ENCODE measurements at places on chromosomes 6 and 20.

DNA sequence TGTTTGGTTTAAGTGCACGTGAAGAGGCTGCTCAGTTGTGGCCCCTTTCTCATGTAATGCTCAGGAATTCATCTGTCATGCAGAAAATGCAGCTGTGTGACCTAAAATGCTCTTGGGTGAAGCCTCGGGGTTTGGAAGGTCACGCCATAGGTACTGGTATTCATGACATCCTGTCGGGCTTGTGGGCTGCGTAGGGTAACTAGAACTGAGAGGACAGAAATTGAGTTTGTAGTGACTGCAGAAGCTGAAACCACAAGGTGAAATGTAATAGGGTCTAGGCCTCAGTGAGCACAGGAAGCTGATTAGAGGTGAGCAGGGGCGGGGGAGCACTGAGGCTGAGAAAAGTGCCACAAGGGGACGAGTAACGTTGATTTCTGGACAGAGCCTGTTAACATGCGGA, 128.8 kb downstream of the SOBP start:
- H3K36me3 ChIP-seq, result no peaks in the 10 kb centered on the region
- peaks cover 44% of the 10 kb centered on the region for H3K4me1 ChIP-seq
- no peak for DNase-seq
- H3K27ac ChIP-seq, result no peak overlapping the region

GRCh38 chr6:119856136-119856535, 506.6 kb upstream of the MAN1A1 start:
- no peaks in the 10 kb centered on the region for H3K27me3 ChIP-seq
- no peaks in the 10 kb centered on the region for H3K4me1 ChIP-seq
- H3K27ac ChIP-seq, result no peak overlapping the region
- no peak for DNase-seq
- no peak overlapping the region for H3K4me3 ChIP-seq
- H3K36me3 ChIP-seq, result no peaks in the 10 kb centered on the region

DNA sequence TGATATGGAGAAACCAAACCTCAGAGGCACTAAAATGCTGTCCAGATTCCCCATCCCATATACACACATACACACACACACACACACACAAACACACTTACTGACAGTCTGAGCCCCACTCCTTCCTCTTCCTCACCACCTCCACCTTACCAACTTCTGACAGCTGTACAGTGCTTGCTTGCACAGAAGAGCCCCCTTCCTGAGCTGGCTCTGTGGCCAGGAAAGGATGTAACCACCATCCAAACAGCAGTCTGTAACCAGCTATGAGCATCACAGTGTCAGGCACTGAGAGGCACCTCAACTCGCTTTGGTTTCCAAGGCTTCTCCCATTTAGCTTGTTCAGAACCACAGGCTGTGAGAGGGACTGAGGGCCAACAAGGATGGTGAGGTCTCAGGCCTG, 5.9 kb upstream of the C6orf136 start:
- H3K27ac ChIP-seq, result no peak overlapping the region
- no peak for DNase-seq
- no peaks in the 10 kb centered on the region for H3K4me1 ChIP-seq
- no peaks in the 10 kb centered on the region for H3K27me3 ChIP-seq
- no peak overlapping the region for H3K4me3 ChIP-seq

GRCh38 chr6:37559501-37559900, 59.8 kb upstream of the CCDC167 start:
- H3K4me3 ChIP-seq, result no peak overlapping the region
- no peaks in the 10 kb centered on the region for H3K4me1 ChIP-seq
- H3K36me3 ChIP-seq, result no peaks in the 10 kb centered on the region
- H3K27me3 ChIP-seq, result peaks cover 9% of the 10 kb centered on the region

DNA sequence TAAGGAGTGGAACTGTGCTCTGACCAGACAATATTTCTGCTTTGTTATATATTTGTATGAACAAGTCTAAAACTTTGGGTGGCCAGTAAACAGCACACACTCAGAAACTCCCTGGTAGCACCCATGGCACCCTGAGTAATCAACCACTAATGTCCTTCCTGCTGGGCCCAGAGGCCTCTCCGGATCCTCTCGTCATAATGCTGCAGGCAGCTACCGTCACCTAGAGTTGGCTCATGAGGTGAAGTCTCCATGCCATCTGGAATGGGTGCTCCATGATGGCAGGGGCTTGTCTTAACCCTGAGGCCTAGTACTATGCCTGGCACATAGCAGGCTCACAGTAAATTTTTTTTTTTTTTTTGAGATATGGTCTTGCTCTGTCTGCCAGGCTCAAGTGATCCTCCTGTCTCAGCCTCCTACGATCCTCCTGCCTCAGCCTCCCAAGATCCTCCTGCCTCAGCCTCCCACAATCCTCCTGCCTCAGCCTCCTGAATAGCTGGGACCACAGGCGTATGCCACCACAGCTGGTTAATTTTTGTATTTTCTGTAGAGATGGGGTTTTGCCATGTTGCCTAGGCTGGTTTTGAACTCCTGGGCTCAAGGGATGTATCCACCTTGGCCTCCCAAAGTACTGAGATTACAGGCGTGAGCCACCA, 3.0 kb upstream of the SDCBP2 start:
- peaks cover 50% of the 10 kb centered on the region for H3K4me1 ChIP-seq
- H3K4me3 ChIP-seq, result no peak overlapping the region
- no peaks in the 10 kb centered on the region for H3K36me3 ChIP-seq
- H3K27ac ChIP-seq, result peak overlapping the region; percentile 99
- no peaks in the 10 kb centered on the region for H3K27me3 ChIP-seq
- DNase-seq, result no peak

- no peaks in the 10 kb centered on the region for H3K27me3 ChIP-seq
- peaks cover 7% of the 10 kb centered on the region for H3K36me3 ChIP-seq
- H3K4me1 ChIP-seq, result peaks cover 11% of the 10 kb centered on the region
- no peak overlapping the region for H3K4me3 ChIP-seq
These were observed 1.2 kb upstream of the MCM9 start for GRCh38 chr6:118935978-118936703.

- peaks cover 5% of the 10 kb centered on the region for H3K4me1 ChIP-seq
- H3K27me3 ChIP-seq, result no peaks in the 10 kb centered on the region
- DNase-seq, result no peak
- H3K36me3 ChIP-seq, result peaks cover 12% of the 10 kb centered on the region
- no peak overlapping the region for H3K4me3 ChIP-seq
These were observed 42.8 kb downstream of the STXBP5 start for GRCh38 chr6:147246853-147247635.

DNA sequence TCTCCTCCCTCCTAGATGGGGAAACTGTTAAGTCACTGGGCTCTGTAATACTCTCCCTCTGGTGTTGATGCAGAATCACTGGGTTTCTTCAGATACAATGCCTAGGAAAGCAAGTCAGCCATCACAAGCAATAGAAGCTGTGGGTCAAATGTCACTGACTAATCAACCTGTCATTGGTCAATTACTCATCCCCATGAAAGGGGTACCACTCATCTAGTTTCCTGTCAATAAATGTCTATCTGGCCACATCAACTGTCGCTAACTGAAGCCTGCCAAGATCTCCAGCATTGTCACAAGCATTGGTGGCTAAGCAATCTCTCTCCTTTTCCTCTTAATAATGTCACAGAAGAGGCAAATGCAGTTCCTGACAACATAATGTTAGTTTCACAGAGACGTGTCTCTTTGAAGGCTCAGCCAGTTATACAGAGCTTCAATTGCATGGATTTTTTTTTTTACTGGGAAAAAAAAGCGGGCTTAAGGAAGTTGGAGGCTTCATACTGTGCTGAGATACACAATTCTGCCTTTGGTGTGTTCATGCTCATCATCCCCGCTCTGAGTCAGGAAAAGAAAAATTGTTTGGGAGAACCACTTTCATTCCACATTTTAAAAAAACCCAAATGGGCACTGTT, 355.9 kb downstream of the BTBD9 start:
- no peak for DNase-seq
- H3K27ac ChIP-seq, result no peak overlapping the region
- no peaks in the 10 kb centered on the region for H3K4me1 ChIP-seq
- no peaks in the 10 kb centered on the region for H3K36me3 ChIP-seq

DNA sequence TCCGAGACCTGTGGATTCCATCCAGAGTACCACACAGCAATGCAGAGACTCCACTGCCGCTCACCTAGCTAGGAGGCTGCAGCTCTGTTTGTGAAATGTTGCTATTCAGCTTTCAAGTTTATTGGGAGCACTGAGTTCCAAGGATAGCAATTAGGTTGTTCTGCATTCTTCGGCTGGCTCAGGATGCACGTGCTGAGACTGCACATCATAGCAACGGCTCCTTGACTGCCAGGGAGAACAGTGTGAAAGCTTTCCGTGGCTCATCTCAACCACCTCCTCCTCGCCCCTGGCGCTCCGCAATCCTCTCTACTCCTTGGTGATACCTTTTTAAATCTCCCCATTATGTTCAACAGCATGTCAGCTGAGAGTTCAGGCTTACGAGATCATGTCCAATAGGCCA, 116.6 kb downstream of the TSHZ2 start:
- no peak overlapping the region for H3K4me3 ChIP-seq
- no peaks in the 10 kb centered on the region for H3K27me3 ChIP-seq
- no peaks in the 10 kb centered on the region for H3K36me3 ChIP-seq
- no peaks in the 10 kb centered on the region for H3K4me1 ChIP-seq

DNA sequence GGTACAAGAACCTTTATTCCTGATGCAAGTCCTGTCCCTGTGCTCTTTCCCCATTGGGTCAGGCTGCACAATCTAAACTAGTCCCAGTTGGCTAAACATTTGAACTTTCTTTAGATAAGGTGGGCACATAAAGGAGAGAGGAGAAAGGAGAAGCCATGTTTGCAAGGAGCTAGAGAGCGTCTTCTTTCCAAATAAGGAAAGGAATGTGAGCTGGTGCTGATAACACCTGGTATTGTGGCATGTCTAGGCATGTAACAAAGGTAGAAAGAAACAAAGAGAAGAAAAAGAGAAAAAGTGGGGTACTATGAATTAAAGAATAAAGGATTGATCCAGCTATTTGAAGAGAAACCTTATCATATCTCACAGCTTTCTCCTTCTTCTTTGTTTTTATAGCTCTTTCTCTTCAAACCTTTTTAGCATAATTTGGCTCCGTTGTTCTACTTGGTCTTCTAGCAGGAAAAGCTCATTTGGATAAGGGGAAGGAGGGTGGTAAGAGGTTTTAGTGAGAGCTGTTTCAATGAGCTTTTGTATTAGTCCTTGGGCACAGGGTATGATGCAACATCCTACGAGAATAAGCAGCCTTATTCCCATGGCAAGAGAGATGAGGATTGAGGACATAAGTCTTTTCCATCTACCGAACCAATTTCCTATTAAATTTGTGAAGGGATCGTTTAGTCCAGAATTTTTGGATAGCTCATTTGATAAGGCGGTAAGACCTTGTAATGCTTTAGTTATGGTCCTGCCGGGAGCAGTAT, 415.5 kb upstream of the MAN1A1 start:
- H3K4me1 ChIP-seq, result no peaks in the 10 kb centered on the region
- H3K27ac ChIP-seq, result no peak overlapping the region
- no peak overlapping the region for H3K4me3 ChIP-seq

GRCh38 chr20:11585752-11586352, 331.8 kb upstream of the BTBD3 start:
- DNase-seq, result no peak
- no peak overlapping the region for H3K4me3 ChIP-seq
- no peaks in the 10 kb centered on the region for H3K27me3 ChIP-seq
- no peaks in the 10 kb centered on the region for H3K4me1 ChIP-seq
- H3K36me3 ChIP-seq, result no peaks in the 10 kb centered on the region

DNA sequence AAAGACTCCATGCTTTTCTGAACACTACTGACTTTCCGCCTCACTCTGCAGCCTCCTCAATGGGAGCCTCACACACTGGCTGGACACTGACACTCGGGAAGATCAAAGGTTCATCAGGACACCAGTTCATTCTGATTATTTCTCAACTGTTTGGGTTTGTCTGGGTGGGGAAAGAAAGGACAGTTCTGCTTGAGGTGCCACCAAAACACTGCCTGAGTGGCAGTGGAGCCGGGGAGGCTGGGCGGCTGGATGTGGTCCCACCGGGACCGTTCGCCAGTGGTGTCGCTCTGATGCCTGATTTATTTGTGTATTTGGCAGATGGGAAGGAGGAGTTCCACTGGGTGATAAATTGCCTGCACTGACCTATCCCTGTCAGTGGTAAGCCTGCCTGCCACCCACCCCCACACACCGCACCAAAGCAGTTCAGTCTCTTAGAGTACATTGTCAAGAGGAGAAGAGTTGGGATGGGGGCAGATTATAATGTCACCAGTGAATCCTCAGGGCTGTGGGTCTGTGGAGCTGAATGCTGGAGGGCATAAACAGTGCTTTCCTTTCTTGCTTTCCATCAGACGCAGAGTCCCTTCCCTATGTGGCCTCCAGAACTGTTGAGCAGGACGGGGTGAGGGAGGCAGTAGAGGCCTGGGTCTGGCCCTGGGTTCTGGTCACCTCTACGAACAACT, 49.8 kb downstream of the EDN1 start:
- no peak overlapping the region for H3K4me3 ChIP-seq
- H3K27ac ChIP-seq, result no peak overlapping the region
- no peaks in the 10 kb centered on the region for H3K4me1 ChIP-seq
- no peak for DNase-seq
- H3K27me3 ChIP-seq, result no peaks in the 10 kb centered on the region

DNA sequence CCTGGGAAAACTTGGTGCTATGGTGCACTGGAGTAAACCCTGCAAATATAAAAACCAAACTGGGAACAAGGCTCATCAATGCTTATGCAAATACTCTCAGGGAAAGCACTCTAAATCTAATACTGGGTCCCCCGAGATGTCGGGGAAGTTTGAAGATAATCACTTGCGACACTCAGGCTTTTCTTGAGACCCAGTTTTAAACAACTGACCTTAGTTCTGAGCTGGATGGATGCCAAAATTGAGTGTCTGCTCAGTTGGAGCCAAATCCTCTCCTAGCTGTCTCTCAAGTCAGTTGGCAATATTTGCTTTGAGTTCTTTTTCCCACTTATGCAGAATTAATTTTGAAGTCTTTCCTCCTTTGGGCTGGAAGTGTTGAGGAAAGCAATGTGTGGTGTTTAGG, 75.5 kb upstream of the CD2AP start:
- H3K27me3 ChIP-seq, result no peaks in the 10 kb centered on the region
- no peak for DNase-seq
- H3K4me1 ChIP-seq, result no peaks in the 10 kb centered on the region
- H3K27ac ChIP-seq, result no peak overlapping the region
- H3K4me3 ChIP-seq, result no peak overlapping the region
- H3K36me3 ChIP-seq, result no peaks in the 10 kb centered on the region

GRCh38 chr20:49786196-49786595, 26.4 kb upstream of the SLC9A8 start:
- H3K27me3 ChIP-seq, result no peaks in the 10 kb centered on the region
- H3K36me3 ChIP-seq, result no peaks in the 10 kb centered on the region
- no peak overlapping the region for H3K4me3 ChIP-seq
- peaks cover 7% of the 10 kb centered on the region for H3K4me1 ChIP-seq

Data from gastrocnemius medialis (tissue), 4 donors.